ENCODE measurements at places on chromosomes 5 and 9.

- no peak for DNase-seq
Measured at GRCh38 chr5:94777056-94777880, 158.8 kb downstream of the SLF1 start.

- DNase-seq: peak; percentile 49
Measured at GRCh38 chr9:88874391-88874790, 116.9 kb upstream of the S1PR3 start.

GRCh38 chr9:83059417-83059816 lies 3.5 kb downstream of the RASEF start:
- DNase-seq: no peak

DNA sequence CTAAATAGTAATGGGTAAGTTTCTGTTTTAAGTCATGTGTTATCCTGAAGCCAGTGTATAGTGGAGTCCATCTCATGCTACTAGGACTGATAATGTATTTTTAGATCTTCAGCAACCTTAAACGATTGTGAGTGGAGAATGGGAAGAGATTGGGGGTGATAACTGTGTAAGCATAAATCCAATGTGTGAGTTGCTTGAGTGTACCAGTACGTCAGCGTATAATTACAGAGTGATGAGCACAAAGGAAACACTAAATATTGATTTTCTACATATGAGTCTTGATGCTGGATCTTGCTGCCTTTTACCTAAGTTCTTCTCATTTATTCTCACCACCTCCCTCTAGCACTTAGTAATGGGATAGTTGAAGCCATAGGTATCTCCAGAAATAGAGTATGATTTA lies 16.3 kb upstream of the IZUMO3 start:
- no peak for DNase-seq

DNA sequence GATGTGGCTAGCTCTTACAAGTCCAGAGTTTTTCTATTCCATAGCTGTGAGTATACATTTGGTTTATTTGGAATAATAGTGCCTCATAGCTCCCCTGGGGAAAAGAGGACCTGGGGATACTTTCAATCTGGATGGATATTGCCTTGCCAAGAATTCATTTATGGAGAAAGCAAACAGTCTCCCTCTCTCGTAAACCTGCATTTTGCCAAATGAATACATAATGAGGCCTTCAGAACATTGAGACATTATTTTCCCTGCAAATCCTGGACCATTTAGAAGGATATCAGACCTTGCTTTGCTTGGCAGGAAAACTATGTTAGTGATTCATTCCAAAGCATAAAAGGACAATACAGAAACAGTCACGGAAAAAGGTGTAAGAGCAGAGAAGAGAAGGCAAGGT lies 569.6 kb upstream of the BRINP1 start:
- no peak for DNase-seq

DNA sequence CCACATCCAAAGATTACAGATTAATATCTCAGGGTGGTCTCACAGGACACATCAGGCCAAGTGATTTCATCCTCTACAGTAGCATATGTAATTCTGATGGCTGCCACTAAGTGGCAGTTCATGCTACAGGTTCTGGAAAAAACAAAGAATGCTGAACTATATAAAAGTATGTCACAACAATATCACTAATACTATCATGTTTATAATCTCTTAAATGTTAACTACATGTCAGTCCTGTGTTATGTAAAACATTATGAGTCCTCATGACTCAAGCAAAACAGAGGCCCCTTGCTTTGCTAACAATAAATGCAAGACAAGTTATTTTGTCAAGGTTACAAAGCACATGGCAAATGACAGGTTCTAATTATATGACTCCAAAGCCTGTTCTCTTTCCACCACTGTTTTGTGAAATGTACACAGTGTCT lies 233.2 kb downstream of the FBXL17 start:
- DNase-seq: peak; percentile 37

- DNase-seq: no peak
Measured at GRCh38 chr9:124621371-124622328, 114.5 kb upstream of the NR5A1 start.

DNA sequence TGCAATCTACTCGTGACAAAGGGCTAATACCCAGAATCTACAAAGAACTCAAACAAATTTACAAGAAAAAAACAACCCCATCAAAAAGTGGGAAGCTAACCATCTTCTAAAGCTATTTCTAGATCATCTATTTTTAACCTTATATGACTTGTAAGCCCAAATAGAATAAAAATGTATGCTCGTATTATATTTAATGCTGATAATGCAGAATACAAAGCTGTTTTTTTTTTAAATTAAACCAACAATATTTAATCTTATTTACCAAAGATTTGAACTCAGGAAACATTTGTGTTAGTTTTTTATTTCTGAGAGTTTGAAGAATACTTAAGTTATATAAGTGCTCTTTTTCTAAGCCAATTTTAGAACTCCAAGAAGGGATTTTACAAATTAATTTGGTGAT lies 652.1 kb downstream of the LRRC70 start:
- no peak for DNase-seq

All from NCI-H82 (cell line).